Activated naive CD4-positive, alpha-beta T cell (primary cell): ENCODE measurements at places on chromosomes 5 and 9.

GRCh38 chr5:101782352-101783103, 513.6 kb downstream of the SLCO4C1 start:
- no peak for DNase-seq

- DNase-seq = no peak
These were observed 1.1 kb downstream of the PCYOX1L start for GRCh38 chr5:149358868-149359495.

GRCh38 chr5:32405507-32405906, 39.0 kb downstream of the ZFR start:
- no peak for DNase-seq

DNA sequence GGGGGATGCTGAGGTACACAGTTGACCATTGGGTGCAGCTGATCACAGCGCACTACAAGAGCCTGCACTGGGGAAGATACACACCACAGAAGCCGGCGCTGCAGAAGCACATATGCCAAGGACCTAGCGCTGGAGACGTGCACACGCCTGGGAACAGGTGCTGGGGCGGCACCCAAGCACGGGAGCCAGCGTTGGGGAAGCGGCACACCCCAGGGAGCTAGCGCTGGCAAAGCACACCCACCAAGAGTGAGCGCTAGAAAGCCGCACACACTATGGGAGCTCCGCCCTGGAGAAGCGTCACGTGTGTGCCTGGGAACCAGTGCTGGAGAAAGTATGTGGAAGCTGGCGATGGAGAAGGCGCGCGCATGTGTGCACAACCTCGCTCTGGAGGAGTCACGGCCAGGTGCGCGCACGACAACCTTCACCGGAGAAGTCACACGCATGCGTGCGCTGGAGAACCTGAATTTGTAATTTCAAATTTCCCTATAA, 4.5 kb downstream of the FANCC start:
- no peak for DNase-seq

DNA sequence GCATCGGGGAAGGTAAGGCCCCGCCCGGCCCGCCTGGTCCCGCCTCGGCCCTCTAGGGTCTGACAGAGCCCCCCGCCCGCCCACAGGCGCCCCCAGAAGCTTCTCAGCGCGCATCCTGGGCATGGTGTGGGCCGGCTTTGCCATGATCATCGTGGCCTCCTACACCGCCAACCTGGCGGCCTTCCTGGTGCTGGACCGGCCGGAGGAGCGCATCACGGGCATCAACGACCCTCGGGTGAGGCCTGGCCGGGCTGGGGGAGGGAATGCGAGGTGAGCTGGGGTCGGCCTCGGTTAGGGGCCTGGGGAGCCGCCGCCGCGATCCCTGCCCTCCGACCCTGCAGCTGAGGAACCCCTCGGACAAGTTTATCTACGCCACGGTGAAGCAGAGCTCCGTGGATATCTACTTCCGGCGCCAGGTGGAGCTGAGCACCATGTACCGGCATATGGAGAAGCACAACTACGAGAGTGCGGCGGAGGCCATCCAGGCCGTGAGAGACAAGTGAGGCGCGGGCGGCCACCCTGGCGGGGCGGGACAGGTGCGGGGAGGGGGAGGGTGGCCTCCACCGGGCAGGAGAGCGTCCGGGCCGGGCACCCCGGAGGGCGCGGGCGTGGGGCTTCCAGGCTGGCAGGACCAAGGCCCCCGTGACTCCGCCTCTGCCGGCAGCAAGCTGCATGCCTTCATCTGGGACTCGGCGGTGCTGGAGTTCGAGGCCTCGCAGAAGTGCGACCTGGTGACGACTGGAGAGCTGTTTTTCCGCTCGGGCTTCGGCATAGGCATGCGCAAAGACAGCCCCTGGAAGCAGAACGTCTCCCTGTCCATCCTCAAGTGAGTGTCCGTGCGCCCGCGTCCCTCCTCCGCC, 7.1 kb downstream of the LRRC26 start:
- DNase-seq = peak; percentile 16
